ENCODE measurements at places on chromosomes 4 and X. TPM values are rescaled to one million over a fixed set of nuclear protein-coding genes. Genes with fewer than 3 reads are reported as not detected.
A peak's percentile ranks its signal among the peaks of the same experiment; 100 is the strongest.

CNKSR2 gene
- 3.4 TPM for total RNA-seq

DNA sequence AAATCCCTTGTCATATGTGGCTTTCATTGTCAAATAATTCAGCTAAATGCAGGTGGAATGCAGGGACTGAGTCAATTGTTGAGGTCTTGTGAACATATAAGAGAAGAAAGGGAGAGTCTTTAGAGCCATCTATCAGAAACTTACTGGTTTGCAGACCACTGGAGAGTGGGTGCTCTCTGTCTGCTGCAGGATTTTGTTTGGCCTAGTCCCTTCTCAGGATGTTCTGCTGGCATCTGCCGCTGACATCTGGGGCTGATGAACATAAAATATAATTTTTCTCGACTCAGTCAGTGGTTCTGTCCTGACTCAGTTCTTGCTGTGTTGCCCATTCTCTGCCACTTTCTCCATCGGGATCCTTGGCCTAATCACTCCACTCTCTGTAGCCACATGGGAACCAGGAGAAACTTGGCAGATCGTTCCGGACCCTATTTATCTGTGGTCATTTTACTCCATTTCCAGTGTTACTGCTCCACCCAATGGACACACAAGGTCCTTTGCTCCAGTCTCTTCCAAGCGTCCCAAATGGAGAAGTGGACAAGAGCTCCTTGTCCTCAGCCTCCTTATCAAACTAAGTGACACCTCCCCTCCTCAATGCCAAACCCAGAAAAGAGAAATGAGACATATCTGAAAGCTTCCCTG lies 436.2 kb downstream of the FAT4 start:
- no peaks in the 10 kb centered on the region for H3K27me3 ChIP-seq
- DNase-seq: peak; percentile 78
- no peak overlapping the region for H3K4me3 ChIP-seq
- no peaks in the 10 kb centered on the region for H3K36me3 ChIP-seq

GRCh38 chr4:159592898-159593556 lies 490.1 kb downstream of the RAPGEF2 start:
- no peaks in the 10 kb centered on the region for H3K4me1 ChIP-seq
- no peak for DNase-seq
- no peaks in the 10 kb centered on the region for H3K36me3 ChIP-seq
- H3K27me3 ChIP-seq: no peaks in the 10 kb centered on the region
- H3K27ac ChIP-seq: no peak overlapping the region

DNA sequence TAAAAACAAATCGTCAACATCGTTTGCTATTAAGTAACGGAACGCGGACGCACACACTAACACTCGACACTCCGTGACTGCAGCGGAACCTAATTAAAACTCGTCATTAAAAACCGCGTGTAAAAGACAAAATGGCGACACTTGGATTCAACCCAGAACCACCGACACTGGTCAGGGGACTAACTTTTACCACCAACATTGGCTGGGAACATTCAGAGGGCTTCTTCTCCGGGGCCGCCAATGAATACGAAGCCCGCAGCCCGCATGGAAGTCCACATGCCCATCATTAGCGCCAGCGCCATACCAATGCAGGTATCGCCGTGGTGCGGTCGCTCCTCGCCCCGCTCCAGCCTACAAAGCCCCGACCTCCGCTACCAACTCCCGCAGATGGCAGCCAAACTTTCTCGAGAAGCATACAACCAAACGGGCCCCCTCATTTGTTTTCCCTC lies 498 bp downstream of the RBMX start:
- no peaks in the 10 kb centered on the region for H3K27me3 ChIP-seq
- H3K36me3 ChIP-seq: peaks cover 13% of the 10 kb centered on the region
- H3K4me1 ChIP-seq: peaks cover 3% of the 10 kb centered on the region

DNA sequence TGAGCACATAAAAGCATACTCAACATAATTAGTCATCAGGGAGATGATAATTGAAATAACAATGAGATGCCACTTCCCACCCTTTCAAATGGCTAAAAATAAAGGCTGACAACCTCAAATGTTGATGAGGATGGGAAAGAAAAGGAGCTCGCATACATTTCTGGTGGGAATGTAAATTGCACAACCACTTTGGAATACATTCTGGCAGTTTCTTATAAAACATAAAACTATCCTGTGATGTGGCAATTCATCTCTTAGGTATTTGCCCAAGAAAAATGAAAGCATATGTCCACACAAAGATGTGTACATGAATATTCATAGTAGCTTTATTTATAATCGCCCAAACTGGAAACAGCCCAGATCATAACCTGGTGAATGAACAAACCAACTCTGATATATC lies 687 bp upstream of the ZNF275 start:
- no peak overlapping the region for H3K27ac ChIP-seq
- H3K27me3 ChIP-seq: peaks cover 3% of the 10 kb centered on the region

GLUD2 gene
- 2.5 TPM for total RNA-seq

DNA sequence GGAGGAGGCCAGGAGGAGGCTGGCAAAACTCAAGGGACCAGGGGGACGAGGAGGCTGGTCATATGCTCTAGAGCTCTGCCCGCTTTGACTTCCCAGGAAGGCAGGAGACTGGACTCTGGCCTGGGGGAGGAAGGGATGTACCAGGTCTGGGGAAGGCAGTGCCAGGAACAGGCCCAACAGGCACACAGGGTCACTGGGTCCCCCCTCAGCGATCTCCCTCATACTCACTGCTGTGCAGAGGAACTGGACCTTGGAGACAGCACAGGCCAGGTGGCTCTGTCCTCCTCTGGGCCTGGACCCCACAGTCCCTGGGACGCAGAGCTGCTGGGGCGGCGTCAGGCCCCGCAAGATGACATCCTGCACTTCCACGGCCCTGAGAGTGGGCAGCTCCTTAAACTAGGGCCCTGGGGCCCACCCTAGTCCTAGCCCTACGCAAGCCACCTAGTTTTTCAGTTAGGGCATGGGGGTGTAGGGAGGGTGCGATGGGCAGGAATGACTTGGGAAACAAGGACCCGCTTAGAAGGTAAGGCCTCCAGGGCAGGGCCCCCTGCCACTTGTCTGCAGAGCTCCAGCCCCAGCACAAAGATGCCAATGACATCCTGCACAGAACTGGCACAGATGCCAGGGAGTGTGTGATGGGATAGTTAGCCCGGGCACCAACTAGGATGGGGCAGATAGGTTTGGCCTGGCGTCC lies 59.5 kb downstream of the HTRA3 start:
- H3K4me3 ChIP-seq: no peak overlapping the region
- H3K36me3 ChIP-seq: no peaks in the 10 kb centered on the region
- no peaks in the 10 kb centered on the region for H3K4me1 ChIP-seq
- no peaks in the 10 kb centered on the region for H3K27me3 ChIP-seq

Data from lung (tissue), 17 donors.